ENCODE measurements at places on chromosomes 3 and 15.

- no peak for DNase-seq
These were observed 171.8 kb upstream of the EIF1B start for GRCh38 chr3:40137591-40138295.

- no peak for DNase-seq
These were observed 742.0 kb upstream of the CCDC54 start for GRCh38 chr3:106635271-106635670.

DNA sequence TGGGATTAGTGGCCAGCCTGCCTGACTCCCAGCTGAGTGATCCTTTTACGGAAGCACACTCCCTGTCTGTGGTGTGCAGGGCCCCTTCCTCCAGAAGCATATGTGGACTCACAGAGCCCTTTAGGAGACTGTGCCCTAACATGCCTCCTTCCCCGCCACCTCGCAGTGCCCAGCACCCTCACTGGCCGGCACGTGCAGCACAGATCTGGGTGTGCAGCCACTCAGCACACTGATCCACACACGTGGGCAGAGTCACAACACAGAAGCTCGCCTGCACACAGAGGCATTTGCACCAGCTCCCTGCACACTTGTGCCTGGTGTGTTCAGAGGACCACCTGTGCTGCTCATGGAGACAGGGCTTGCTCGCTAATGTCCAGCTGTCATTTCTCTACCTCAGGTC is 23.6 kb upstream of the CSPG4 start:
- DNase-seq: no peak

DNA sequence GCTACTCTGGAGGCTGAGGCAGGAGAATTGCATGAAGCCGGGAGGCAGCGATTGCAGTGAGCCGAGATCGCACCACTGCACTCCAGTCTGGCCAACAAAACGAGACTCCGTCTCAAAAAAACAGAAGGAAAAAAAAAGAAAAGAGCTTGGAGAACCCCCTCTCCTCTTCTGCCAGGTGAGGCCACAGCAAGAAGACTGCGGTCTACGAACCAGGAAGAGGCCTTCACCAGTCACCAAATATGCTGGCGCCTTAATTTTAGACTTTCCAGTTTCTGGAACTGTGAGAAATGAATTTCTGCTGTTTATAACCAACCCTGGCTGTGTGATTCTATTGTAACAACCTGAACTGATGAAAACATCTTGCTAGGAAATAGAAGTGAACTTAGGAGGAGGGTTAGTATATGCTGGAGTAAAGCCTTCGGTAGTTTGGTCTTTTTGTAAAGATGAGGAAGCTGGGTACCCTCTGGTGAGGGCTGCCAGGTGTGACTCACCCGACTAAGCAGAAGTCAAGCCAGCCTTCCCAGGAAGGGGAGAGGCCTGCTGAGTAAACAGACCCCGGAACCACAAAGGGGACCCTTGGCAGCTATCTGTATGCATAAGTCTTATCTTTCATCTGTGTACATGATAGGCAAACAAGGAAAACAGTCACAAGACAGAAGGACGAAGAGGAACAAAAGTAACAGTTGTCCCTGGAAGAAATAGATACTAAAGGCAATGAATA is 78.7 kb downstream of the KLF13 start:
- no peak for DNase-seq

GRCh38 chr3:81585056-81585455 is 176.4 kb downstream of the GBE1 start:
- DNase-seq: no peak

DNA sequence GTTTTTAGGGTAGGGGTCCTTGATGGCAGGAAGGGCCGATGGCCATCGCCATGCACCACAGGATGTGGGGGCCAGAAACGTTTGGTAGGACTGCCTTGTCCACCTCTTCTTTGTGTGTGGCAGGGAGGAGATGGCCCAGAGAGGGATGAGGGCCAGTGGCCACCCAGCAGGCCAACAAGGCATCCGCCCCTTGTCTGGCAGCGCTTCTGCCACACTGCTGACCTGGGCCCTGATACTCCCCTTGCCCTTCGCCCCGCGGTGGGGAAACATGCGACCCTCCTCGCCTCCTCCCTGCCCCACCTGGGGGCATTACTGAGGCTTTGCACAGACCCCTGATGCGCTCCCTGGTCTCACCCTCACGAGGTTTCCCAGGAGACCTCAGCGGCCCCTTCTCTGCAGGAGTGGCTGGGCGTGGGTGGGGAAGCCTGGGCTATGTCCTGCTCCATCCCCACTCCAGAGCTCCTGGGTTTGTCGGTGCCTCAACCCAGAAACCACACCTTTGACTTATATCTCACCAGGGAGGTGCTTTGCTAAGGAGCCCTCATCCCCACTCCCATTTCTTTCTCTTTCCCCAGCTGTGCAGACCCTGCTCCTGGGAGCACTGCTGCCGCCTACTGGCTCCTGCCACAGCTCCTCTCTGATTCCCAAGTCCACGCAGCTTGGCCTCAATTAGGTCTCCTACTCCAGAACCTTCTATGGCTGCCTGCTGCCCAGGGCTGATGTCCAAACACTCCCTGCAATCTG is 38.7 kb downstream of the FEM1B start:
- DNase-seq: no peak

GRCh38 chr3:179150610-179151009 is 2.5 kb downstream of the PIK3CA start:
- DNase-seq: no peak

DNA sequence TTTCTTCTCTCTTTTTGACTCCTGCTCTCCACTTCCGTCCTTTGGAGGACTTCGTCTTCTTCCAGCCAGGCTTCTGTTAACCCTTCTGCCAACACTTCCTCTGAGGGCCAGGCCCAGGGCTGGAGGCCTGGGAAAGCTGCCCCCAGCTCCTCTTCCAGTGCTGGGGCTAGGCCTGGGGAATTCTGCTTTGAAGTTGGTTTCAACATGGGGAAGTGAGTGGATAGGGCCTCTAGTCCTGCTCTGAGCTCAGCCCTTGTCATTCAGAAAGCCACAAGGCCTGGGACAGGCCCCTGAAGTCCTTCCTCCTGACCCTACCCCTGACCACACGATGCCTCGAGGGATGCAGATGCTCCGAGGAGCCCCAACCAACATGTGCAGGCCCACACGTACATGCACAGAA is 53.9 kb upstream of the HERC1 start:
- no peak for DNase-seq

DNA sequence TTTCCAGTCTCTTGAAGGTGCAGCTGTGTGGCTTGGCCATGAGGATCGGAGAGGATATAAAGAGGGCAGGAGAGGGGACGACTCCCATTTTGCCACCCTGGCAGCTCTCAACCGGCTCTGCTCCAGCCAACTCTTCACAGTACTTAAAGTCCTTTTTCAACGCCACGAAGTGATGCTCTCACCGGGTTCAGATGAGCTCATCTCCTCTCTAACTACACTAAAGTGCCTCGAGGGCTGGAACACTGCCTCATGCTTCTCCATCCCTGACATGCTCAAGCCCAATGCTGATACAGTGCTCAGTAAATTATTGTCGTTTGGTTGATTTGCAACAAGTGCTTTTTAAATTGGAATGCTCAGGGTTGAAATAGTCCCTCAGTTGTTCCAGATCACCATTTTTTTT is 97.8 kb downstream of the GTPBP8 start:
- DNase-seq: no peak

DNA sequence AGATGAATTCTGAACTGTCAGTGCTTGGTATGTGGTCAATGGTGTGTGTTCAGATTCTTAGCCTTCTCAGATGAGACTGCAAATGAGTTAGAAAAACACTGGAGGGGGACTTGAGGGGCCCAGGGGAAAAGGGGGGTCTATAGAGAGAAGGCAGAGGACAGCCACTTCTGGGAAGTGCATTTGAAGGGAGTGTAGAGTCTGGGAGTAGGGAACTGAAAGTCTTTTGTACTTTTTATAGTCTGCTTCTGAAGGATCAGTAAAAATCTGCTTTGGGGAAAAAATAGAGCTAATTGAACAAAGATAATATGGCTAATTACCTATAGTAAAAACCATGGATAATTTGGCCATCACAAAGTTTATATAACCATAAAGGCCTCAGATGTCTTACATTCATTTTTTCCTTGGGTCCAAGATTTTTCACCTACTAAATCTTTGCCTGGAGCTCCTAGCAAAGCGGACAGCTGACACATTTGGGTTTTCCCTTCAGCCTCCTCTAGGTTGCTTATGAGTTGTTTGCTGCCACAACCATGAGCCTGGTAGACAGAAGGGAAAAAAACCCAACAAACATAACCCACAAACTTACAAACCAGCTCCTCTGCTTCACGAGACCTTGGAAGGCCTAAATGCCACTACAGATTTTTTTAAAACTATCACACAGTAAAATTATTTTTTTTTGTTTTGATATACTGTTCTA is 48.8 kb downstream of the CD86 start:
- DNase-seq: no peak

DNA sequence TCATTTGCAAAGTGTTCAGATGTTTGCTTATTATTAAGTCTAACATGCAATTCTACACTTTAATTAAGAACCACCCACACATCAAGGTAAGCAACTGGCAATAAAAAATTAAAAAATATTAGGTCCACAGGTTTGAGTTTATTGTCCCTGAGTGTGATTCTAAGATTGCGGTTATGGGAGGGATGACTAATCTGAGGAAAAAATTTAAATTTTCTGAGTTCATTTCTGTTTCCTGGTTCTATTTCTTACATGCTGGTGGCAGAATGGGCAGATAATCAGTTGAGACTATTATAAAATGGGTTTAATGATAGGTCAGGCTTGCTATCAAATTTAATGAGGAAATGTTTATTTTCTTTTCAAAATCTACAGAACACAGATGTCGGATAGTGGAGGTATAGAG is 105.9 kb downstream of the TP63 start:
- no peak for DNase-seq

DNA sequence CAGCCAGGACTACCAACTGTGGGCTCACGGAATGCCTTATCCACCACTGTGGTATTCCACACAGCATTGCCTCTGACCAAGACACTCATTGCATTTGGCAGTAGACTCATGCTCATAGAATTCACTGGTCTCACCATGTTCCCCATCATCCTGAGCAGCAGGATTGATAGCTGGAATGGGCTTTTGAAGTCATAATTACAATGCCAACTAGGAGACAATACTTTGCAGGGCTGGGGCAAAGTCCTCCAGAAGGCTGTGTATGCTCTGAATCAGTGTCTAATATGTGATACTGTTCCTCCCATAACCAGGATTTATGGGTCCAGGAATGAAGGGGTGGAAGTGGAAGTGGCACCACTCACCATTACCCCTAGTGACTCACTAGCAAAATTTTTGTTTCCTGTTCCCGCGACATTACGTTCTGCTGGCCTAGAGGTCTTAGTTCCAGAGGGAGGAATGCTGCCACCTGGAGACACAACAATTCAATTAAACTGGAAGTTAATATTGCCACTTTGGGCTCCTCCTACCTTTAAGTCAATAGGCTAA is 58.6 kb upstream of the CCDC80 start:
- no peak for DNase-seq

GRCh38 chr15:56045068-56045748 is 51.8 kb upstream of the NEDD4 start:
- no peak for DNase-seq

GRCh38 chr3:5343459-5343858 is 156.0 kb downstream of the EDEM1 start:
- no peak for DNase-seq

GRCh38 chr3:187777331-187777941 is 32.2 kb upstream of the BCL6 start:
- DNase-seq: no peak

DNA sequence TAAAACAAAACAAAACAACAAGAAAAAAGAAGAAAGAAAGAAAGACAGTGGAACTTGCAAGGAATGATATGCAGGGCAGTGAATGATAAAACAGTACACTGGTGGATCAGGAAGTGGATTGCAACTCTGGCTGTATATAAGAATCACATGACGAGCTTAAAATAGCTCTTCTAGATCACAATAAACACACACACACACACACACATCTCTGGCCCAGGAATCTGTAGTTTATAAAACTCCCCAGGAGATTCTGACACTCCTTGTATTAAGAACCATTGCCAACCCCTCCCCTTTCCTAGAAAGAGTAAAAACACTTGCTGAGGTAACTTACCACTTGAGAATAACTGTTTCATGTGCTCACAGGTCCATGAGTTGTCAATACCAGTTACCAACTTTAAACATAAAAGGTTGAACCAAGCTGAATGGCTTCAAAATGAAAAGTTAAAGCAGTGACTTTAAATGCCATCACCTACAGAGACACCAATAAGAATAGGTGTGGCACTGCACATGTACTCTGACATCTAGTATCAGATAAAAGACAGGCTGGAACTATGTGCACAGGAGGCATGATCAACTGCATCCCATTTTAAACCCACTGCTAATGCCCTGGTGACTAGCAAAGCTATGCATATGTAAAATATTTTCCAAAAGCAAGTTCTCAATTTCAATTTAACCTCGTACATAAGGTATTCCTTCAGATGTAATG is 3.9 kb downstream of the CPOX start:
- DNase-seq: no peak

- DNase-seq: peak; percentile 35
These were observed 620 bp downstream of the ABHD5 start for GRCh38 chr3:43691120-43691995.

DNA sequence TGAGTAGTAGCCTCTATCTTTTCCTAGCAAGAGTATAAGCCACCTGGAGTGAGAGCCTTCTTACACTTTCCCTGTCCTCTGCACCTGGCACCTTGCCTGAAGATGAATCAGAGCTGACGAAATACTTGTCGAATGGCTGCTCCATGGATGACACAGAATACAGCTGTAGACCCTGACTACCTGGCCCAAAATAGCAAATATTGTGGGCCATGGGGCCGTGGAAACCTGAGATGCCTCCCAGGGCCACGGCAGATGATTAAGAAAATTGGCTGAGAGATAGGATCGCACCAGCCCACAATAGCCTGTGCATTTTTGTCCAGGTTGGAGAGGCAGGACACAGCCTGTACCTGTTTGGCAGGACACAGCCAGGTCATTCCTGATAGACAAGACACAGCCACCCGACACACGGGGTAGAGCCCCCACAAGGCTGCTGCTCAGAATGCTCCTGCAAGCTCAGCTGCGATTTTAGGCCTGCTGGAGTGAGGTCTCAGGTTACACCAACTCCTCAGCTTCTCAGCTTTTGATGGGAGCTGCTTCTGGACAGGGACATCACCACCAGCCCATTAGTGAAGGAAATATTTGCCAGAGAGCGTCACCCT is 22.9 kb upstream of the TPM1 start:
- DNase-seq: no peak

DNA sequence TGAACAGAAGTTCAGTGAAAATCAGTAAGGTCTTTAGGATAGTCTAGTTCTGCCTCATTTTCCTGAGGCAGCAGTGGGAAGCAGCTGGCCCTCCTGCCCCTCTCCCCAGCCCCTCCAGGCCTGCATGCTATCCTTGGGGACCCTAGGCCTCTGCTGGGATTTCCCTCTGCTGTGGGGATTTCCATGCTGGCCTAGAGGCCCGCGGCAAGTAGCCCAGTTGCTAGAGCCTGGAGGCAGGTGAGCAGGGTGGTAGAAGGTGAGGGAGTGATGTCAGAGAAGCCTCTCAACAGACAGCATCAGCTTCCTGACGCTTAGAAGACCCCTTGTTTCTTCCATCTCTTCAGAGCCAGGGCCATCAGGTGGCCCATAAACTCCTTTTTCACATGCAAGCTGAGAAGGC is 305.8 kb upstream of the THBS1 start:
- DNase-seq: no peak

GRCh38 chr15:27824841-27825422 is 274.2 kb downstream of the OCA2 start:
- DNase-seq: no peak

- no peak for DNase-seq
These were observed 163.1 kb downstream of the WDR76 start for GRCh38 chr15:43989938-43990337.

Data from iPS DF 6.9 (cell line).